ENCODE measurements at places on chromosomes 12 and 14.
A peak's percentile ranks its signal among the peaks of the same experiment; 100 is the strongest.

DNA sequence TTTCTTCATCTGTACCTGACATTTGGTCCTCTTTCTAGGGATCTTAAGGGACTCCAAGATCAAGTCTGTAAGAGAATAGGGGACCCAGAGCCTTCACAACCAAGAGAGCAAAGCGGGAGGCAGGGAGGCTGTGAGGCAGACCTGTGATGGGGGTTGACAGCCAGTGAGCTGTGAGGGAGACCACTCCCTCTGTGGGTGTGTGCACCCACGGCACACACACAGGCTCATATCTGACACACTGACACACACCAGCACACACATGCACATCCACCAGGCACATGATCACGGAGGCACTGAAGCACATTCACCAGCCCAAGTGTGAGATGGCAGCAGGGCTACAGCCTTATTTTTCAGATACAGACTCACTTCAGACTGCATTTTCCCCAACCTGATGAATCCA, 55.2 kb downstream of the SPTB start:
- DNase-seq = no peak

DNA sequence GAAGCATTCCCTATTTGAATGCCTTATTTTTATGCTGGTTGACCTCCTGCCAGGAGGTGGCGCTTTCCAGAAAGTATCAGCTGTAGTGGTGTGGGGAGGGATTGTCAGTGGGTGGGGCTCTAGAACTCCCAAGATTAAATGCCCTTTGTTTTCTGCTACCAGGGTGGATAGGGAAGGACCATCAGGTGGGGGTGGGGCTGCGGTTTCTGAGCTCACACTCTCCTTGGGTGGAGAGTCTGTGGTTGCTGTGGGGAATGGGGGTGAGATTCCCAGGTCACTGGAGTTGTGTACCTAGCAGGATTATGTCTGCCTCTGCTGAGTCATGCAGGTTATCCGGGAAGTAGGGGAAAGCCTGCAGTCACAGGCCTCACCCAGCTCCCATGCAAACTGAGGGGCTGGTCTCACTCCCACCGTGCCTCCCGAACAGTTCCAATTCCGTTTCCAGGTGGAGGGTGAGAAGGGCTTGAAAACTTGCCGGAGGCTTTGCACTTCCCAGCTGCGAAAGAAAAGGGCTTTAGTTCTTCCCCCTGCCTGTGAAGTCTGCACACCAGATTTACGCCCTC, 68.3 kb downstream of the ALG10B start:
- DNase-seq = no peak

- DNase-seq = no peak
These were observed 5.4 kb upstream of the CIPC start for GRCh38 chr14:77092676-77093075.

GRCh38 chr12:52162981-52163380, 28.8 kb downstream of the KRT80 start:
- no peak for DNase-seq

- no peak for DNase-seq
These were observed 138.4 kb upstream of the PELI2 start for GRCh38 chr14:55979781-55980180.

DNA sequence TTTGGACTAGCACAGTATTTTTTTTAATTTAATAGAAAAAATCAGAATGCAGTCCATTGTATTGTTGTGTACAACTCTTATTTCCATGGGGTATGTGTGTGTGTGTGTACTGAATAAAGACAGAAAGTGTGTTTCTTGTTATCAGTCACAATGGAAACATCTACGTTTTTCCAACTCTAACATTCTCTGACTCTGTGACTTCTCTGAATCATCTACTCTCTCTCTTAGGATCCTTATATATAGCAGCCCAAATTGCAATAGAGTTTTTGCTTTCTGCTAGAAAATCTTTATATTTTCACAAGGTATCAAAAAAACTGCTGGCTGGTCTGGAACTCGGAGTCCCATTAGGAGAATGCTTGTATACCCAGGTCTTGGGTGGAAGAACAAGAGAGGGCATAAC, 138.9 kb upstream of the ARID2 start:
- no peak for DNase-seq

DNA sequence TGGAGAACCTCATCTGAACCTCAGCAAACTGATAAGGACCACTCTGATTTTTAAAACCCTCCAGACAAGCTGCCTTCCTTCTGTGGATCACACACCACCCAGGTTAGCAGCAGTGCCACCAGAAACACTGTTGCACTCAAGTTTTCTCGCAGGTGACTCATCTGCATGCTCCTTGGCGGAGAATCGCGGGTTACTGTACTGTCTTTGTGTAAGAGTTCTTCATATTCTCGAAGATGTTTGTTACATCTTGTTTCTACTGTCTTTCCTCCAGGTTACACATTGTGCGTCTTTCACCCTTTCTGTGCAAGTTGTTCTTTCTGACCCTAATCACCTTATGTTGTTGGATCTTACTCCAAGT, 331.2 kb downstream of the CACNA1C start:
- DNase-seq = no peak

GRCh38 chr12:95322326-95322725, 104.7 kb downstream of the VEZT start:
- peak; percentile 57 for DNase-seq

DNA sequence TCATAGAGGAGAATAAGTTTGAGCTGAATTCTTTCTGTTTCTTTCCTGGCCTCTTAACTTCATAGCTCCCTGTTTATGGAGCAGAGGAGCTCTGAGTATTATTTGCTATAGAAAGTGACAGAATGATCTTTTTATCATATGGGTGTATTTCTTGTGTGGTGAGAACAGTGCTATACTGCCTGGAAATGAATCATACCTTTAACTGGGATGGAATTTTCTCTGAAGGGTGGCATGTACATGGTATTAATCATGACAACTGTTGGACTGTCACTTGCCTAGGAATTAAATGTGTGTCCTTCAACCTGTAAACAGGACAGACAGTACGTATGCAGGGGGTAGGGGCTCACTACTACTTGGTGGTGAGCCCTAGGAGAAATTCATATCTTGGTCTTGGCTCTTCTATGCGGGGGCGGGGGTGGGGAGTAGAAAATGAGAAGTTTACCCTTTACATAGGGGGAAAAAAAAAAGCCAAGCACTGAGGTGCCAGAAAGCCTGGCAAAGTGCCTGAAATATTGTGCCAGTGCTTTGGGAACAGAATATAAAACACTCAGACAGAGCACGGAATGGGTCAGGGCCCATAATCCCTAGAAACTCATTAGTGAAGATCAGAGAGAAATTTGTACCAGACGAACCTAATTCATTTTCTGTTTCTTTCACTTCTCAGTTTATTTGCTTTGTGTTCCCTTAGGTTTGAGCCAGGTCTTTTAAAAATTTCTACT, 33.8 kb downstream of the ARMH4 start:
- no peak for DNase-seq

- DNase-seq = no peak
These were observed 53.1 kb downstream of the KIF26A start for GRCh38 chr14:104191409-104191997.

GRCh38 chr12:125340791-125341190, 275.6 kb downstream of the AACS start:
- DNase-seq = peak; percentile 23

GRCh38 chr12:20187456-20187855, 180.9 kb upstream of the PDE3A start:
- DNase-seq = no peak

- no peak for DNase-seq
These were observed 88.8 kb downstream of the CCDC60 start for GRCh38 chr12:119423285-119423684.

GRCh38 chr14:38391334-38391733, 135.4 kb upstream of the CLEC14A start:
- no peak for DNase-seq

DNA sequence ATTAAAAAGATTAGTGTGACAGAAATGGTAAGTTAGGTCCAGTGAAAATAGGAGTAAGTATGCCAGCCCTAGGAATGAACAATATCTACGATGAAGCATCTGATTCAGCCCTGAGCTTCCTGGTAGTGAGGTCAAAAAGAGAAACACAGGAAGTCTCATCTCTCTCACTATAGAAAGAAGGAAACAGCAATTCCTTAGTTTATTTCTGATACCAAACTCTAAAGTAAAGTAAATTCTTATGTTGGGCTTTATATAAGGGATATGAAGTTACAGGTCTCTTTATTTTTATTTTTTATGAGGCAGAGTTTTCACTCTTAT, 76.7 kb upstream of the RFLNA start:
- DNase-seq = no peak
